ENCODE measurements at places on chromosomes 5 and 9.

GRCh38 chr9:114621561-114621960, 10.5 kb downstream of the TMEM268 start:
- DNase-seq, result no peak

- DNase-seq, result peak; percentile 77
Measured at GRCh38 chr9:133787754-133788025, 49.5 kb upstream of the SARDH start.

DNA sequence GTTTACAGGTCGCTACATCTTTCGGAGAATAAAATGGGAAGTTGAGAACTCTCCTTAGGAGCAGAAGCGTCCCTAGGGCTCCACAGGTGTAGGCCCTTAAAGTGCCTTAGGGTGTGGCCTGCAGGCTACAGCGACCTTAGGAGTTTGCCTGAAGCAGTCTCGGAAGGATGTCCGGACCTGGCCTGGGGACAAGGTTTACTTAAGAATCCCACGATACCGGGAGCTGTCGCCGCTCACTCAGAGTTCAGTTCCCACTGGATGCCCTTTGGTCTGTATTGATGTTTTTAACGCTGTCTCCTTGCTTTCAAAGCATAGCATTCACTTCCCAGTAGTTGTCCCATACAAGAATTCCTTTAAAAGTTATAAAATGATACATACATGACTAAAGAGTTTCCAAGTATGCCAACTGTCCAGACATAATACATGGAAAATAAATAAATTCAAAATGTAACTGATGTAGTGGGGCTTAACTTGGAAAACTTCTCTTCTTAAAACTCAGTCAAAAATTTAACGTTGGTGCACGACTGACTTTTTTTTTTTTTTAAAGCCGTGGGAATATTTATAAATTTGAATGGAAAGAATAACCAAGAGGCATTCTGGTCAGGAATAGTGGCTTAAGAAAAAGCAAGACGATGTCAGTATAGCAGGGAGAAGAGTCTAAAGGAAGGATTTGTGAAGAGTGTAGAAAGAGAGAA, 848 bp downstream of the RAD50 start:
- peak; percentile 26 for DNase-seq

GRCh38 chr5:55316837-55317236, 9.0 kb downstream of the MTREX start:
- no peak for DNase-seq

DNA sequence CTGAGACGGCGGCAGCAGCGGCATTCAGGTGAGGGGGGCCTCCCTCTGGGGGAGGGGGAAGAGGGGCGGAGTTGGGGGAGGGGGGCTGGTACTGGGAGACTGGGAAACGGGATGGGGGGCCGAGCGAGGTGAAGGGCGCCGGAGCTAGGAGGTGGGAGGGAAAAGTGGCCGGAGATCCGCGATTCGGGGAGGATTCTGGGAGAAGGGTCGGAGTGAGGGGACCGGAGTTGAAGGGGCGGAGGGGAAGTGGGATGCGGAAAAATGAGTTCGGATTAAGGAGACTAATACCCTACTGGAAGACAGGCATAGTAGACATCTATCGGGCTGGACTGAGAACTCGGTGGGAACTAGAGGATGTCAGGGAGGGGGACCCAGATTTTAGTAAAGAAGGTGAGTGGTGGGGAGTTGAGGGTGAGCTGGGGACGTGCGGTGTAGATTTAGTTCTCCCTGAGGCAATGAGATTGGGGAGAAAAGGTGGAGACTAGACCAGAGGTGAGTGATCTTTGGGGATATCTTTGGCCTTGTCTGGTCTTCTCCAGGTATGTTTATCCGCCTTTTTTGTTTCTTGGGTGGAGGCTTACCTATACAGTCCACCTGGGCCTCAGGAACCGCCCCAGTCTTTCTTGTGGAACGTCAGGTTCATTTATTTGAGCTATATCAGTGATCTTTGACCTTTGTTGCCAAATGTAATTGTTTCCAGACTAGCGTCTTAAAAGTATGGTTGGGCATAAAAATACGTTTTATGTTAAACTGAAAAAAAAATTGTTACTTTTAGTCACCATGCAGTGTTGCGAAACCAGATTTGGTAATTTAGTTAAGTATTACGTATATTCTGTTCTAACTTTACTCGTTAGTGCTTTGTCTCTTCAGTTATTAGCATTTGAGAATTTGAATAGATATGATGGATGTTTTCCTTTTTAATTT, 632 bp downstream of the UBAP1 start:
- peak; percentile 91 for DNase-seq

DNA sequence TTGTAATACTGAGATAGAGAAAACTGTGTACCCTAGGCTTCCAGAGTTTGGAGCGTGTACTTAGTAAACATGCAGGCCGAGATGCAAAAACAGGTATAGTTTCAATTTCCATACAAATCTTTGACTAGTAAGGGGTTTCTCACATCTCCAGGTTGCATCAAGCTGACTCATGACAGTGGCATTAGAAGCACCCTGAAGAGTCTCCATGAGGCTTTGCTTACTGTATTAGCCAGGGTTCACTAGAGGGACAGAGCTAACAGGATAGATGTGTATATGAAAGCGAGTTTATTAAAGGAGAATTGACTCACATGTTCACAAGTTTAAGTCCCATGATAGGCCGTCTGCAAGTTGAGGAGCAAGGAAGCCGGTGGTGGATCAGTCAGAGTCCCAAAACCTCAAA, 275.3 kb upstream of the CDH6 start:
- DNase-seq, result no peak

DNA sequence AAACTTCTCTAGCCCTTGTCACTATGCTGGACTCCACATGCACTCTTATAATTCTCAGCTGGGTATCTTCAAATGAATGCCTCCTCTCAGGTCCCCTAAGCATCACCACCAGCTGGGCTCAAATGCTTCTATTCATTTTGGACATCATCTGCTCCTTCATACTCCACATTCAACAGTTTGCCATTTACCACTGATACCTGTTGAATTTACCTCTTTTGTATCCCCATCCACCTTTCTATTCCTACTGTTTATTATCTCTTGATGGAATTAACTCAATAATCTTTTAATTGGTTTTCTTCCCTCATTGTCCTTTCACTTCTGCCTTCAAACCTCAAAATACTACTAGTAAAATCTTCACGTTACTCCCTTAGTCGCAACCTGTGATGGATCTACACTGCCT, 14.5 kb downstream of the RANBP6 start:
- no peak for DNase-seq

GRCh38 chr5:68222310-68222709, 6.8 kb downstream of the PIK3R1 start:
- no peak for DNase-seq

DNA sequence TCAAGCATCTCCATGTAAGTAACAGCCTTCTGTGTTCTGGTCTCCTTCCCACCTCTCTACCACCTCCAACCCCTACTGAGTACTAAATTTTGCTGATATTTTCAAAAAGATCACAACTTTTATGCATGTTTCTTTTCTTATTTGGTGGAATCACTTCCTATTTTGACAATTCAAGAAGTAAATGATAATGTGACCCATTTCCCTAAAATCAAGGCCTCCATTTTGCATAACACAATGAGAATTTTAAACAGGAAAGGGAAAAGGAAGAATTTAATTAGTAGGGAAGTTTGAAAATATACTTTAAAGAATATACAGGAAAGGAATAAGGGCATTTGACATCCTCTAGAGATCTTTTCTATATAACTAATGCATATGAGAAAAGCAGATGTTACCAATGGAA, 212.9 kb upstream of the RASA1 start:
- no peak for DNase-seq

- no peak for DNase-seq
Measured at GRCh38 chr5:74409166-74409706, 231.3 kb downstream of the ENC1 start.

GRCh38 chr9:130443840-130444492, 795 bp upstream of the ASS1 start:
- DNase-seq, result no peak

DNA sequence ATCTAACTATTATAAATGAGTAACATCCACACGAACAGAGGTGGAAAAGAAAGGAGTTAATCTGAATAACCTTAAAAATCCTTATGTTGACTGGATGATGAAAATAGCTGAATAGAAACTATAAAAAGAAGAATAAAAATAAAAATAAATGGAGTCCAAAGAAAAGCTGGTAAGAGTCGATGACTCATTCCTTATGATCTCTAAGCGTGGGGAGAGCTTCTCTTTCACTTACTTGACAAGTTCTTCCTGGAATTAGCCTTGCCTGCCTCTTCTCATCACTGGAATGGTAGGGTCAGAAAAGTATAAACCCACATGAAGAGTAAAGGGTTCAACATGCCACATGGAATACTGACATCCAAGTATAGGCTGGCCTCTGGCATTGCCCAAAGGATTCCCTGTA, 477.0 kb upstream of the RGMB start:
- DNase-seq, result no peak

DNA sequence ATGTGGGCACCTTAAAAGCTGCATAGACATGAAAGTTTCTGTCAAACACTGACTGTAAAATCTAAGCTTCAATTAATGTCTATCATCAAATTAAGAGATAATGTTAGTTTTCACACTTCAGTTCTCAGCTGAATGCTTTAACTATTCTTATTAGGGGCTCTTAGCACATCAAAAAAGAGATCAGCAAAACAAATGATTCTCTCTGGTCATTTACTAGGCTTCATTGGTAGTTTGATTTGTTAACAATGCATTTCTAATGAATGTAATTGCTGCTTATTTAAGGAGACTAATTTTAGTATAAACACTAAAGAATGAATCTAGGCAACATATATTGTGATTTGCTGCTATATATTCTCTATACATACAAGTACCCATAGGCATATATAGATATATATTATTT, 1182.0 kb downstream of the MAT2B start:
- no peak for DNase-seq

DNA sequence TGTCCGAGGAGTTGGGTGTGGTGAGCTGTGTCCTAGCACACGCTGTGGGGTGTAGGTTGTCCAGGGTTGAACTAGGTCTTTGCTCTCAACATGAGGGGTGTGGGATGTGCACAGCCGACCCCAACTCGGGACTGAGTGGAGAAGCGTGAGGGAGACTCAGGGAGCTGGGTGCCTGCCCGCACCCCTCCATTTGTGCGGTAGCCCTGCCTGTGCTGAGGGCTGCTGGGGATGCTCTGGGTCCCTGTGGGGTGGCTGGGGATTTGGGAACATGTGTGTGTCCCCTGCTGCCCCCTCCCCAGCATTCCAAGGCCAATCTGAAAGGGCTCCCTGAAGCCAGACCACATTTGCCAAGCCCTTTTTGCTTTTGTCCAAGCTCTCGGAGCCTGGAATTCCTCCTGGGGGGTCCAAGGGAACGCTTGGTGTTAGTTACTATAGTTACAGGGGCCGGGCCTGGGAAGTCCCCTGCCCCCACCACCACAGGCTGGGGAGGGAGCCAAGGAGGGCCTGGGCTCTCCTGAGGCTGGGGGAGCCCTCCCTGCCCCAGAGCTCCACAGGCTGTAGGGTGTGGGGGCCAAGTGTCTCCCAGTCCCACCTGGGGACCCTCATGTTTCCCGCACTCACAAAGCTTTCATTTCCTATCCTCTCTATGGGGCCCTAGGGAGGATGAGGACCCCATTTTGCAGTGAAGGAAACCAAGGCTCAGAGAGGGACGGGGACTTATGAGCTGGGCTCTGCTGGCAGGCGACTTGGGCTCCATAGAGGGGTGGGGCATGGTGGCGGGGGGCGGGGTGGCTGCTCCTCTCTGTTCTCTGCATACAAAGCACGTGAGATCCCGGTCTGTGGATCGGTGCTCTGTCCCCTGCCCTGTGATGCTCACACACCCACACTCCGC, 1.1 kb downstream of the CRB2 start:
- peak; percentile 20 for DNase-seq

DNA sequence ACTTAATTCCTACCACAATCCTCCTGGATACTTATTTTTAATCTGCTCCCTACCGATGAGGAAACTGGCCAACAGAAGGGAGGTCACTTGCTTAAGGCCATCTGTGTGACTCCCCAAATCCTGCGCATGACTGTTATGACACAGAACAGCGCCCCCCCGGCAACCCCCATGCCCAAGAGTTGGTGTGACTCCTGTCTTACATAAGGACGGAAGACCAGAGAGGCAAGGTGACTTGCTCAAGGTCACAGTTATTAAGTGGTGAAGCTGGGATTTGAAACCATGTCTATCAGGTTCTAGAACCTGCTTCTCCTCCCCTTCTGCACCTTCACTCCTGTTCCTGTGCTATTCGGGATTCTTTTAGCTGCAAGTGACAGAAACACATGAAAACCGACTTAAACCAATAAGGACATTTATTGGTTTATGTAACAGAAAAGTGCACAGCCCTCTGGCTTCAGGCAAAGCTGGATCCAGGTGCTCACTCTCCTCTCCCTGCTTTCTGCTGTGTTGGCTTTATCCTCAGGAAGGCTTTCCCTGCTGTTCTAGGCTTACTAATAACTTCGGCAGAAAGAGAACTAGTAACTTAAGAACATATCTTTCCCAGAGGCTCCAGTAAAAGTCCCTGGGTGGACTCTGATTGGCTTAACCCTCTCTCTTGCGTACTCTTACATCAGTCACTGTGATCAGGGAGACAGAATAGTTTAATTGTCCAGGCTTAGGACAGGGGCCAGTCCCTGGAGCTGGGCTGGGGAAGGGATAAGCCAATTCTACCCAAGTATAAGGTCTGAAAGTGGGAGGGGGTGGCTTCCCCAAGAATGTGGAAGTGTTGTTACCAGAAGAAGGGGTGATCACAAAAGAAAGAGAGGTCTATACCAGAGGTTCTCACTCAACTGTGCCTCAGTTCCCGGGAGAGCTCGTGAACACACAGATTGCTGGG, 43.7 kb downstream of the FGF18 start:
- no peak for DNase-seq

DNA sequence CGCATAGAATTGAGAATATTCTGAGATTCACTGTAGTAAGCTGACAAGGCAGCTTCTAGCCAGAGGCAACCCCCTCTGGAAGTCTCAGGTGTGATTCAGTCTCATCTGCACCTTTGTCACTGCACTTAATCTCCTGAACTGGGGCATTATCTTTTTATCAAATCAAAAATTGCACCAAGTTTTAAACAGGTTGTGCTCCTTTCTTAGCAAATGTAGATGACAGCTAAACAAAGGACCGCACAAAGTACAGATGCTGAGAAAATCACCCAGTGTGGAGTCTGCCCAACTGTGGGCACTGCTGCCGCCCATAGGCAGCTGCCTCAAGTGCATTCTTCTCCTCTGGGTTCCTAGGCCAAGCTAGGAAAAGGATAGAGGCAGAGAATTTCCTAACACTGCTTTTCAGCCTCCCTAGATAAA, 51.1 kb downstream of the STARD4 start:
- DNase-seq, result peak; percentile 53

DNA sequence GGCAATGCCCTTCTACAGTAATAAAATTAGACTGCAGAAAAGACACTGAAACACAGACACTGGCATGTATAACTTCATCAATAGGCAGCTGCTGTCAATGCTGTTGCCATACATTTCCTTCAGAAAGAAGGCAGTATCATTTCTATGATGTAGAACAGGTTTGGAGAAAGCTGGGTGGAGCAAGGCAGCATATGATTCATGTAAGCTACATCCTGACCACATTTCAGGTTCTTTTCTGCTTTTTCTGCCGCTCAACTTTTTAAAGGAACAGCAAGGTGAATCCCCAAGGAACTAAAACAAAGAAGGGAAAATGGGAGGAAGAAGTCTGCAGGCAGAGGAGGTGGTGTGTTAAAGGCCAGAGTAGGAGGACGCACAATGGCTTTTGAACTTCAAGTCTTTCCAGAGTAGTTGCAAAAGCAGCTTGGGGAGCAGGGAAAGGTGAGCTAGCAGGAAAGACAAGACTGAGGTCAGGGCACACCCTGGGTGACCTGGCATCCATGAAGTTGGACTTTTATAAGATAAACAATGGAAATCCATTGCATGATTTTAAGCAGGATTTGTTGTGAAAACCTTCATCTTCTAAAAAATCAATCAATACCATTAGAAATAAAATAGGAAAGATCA, 142.1 kb downstream of the MED10 start:
- DNase-seq, result no peak

All from SK-N-SH (cell line).